SK-N-SH treated with all-trans-retinoic acid at 6 μM for 48 hours (cell line): ENCODE measurements at places on chromosomes 11 and 22.

DNA sequence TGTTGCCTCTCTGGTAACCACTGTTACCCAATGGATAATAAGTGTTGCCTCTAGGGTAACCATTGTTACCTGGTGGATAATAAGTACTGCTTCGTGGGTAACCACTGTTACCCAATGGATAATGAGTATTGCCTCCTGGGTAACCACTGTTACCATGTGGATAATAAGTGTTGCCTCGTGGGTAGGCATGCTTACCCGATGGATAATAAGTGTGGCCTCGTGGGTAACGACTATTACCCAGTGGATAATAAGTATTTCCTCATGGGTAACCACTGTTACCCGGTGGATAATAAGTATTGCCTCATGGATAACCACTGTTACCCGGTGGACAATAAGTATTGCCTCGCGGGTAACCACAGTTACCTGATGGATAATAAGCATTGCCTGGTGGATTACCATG is 13.8 kb upstream of the NXPE4 start:
- no peak for ATAC-seq

DNA sequence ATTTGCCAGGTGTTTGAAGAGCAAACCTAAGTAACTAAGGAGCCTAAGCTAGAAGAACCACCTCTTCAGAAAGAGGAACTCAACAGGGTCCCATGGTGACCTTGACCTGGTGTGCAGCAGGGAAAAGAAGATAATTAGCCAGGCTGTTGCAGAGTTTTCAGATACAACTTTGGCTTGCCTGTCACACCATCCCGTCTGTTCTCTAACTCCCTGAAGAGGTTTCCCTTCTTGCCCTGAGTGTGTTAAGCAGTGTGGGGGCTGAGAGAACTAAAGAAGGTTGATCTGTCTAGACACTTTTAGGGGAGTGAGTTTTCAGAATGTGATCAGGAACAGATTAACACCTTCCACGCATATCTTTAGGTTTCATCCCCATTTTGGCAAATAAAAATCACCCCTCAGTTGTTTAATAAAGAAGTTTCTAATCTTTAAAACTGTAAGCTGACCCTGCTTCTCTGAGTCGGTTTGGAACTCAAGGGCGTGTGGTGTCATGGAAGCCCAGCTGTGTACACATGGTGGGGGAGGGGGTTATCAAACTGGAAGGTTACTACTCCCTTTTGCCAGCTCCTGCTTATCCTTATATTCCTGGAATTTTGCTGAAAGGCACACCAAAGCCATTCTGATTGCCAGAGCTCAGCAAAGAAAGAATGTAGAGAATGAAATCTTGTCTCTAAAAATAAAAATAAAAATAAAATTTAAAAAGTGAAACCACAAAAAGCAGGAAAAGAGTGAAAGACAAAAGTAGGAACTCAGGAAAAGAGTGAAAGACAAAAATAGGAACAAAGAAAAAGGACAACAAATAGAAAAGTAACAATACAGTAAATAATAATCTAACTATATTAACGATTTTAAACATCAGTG is 70.2 kb downstream of the DBX1 start:
- peak; percentile 9; the same call in 2 of the 3 replicates for ATAC-seq

DNA sequence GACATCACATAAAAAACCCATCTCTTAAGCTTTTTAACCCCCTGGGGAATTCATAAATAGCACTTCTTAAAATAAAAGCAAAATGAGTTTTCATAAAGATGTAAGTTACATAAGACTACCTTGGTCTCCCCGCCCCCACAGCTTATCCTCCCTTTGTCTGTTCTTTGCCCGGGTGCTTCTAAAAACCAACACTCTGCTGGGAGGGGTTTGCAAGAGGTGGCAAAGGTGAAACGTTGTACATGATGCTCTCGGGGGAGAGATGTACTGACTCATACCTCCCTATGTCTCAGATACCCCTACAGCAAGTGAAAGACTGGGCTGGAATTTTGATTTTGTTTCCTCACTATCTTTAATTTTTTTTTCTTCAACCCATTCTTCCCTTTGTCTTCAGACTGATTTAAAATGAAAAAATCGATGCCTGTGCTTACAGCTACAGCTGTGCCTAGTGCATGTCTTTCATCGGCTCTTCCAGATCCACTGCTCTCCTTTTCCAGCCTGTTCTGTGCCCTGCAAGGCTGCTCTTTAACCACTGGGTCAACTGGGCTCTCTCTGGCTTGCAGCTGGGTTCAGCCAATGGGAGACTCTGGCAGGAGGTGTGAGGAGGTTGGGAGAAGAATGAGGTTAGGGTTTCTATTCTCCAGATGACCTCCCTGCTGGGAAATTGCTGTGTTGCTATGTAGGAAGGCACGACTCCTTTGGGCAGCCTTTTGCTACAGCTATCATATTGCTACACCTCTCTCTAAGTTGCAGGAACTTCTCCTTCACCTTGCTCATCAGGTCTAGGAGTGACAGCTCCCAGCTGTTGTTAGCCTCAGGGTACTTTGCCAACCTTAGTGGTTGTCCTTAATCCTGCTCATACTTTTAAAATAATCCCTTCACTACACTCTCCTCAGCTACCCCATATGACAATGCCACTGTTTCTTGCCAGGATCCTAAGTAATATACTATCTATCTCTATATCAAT is 266.5 kb downstream of the TENM4 start:
- peak; percentile 21; the same call in 1 of the 3 replicates for ATAC-seq

DNA sequence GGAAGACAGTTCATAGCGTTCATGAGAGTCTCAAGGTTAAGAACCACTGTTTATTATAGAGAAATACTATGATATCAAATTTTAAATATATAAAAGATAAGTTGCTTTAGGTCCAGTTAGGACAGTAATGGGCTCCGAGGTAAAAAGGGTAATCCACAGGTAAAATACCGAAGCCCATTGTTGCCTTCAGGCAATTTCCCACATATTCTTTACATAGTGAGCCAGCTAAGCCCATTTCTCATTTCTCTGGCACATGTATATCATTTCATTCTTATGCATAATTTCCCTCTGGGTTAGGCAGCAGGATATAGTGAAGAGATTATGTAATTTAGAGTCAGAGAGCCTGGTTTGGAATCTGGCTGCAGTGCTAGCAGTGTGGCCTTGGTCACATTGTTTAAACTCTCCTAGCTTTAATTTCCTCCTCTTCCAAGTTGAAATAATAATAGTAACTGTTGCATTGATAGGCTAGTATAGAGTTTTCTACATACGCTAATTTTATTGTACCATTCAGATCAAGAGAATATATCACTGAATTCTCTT is 7.6 kb upstream of the POU2AF1 start:
- no peak for ATAC-seq

GRCh38 chr11:27357250-27357649 is 5.8 kb downstream of the CCDC34 start:
- no peak for ATAC-seq

GRCh38 chr11:66221726-66222236 is 46.7 kb upstream of the RAB1B start:
- peak; percentile 12; the same call in 2 of the 3 replicates for ATAC-seq

DNA sequence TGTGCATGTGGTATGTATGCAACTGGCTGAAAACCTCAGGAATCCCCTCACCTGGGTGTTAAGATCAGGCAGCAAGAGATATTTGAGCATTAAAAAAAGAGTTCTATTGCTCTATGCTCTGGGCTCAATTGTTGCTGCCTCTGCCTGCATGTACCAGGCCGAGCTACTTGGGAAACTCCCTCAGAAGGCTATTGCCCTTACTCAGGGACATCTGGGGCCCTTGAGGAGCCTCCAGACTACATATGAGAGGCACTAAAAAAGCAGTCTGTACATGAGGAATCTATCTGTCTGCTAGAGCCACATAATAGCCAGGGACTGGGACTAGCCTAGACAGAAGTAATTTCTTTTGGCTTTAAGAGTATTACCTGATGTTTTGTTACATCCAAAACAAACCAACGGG is 120.1 kb downstream of the SWAP70 start:
- no peak for ATAC-seq

GRCh38 chr11:65317025-65317786 is 2.5 kb downstream of the CDC42EP2 start:
- no peak for ATAC-seq

DNA sequence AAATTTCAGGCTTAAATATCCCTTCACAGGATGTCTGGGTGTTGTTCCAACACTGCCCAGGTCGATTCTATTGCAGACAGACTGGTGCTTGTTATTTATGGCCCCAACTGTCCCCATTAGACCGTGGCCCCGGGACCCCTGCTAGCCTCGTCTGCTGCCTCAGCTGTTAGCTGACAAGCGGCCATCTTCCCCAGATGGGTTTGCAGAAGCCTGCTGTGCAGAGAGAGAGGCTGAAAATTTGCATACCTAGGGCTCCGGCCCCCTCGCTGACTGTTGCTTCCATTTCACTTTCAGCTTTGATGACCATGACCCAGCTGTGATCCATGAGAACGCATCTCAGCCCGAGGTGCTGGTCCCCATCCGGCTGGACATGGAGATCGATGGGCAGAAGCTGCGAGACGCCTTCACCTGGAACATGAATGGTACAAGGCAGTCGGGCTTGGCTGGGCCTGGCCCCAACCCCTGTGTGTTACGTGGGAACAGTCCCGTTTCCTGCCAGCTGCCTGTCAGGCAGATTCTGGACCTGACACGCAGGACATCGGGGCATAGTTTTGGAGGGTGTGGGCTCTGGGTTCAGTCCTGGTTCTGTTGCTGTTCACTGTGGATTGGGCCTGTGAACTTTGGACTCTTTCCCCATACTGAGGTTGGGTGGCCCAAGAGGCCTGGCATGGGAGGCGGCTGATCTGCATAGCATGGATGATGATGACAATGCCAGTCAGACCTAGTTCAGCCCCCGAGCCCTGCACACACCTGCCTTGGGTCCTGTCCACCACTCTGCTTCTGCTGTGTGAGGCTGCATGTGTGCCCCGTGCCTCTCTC is 16.4 kb downstream of the SMARCB1 start:
- no peak for ATAC-seq
